ENCODE measurements at places on chromosomes 3 and 15.

DNA sequence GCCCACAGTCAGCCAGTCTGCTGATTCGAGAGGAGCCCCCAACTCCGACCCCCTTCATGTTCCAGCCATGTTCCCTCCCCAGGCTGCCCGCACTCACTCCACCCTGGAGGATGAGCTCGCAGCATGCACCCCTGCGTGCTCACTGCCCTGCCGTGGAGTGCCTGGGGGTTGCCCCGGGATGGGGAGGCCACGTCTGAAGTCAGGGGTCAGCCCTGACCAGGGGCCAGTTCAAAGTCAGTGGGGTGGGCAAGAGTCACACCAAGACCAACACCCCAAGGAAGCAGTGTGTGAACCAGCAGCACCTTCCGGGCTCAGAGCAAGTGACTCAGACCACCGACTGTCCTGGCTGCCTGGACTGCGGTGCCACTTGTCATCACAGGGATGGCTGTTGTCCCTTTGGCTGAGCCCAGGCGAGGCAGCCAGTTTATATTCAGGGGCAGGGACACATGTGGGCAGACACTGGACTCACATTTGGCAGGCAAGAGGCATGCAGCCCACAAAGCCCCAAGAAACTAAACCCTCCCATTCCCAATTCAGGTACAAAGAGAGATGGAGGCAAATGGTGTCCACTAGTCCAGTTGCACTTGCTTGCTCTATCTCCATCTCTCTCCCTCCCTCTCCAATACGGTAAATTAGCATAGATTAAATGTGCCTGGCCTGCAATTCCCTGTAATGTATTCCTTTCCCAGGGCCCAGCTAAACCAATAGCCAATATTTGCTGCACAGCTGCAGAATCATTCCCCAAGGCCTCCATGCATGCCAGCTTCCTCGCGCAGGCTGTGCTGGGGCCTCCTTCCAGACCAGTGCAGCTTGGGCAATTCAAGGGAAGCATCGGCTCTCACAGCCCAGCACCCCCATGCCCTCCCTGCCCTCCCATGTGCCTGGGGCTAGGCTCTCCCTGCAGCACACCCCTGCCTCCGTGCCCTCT is 135.7 kb upstream of the IQSEC1 start:
- DNase-seq = no peak

DNA sequence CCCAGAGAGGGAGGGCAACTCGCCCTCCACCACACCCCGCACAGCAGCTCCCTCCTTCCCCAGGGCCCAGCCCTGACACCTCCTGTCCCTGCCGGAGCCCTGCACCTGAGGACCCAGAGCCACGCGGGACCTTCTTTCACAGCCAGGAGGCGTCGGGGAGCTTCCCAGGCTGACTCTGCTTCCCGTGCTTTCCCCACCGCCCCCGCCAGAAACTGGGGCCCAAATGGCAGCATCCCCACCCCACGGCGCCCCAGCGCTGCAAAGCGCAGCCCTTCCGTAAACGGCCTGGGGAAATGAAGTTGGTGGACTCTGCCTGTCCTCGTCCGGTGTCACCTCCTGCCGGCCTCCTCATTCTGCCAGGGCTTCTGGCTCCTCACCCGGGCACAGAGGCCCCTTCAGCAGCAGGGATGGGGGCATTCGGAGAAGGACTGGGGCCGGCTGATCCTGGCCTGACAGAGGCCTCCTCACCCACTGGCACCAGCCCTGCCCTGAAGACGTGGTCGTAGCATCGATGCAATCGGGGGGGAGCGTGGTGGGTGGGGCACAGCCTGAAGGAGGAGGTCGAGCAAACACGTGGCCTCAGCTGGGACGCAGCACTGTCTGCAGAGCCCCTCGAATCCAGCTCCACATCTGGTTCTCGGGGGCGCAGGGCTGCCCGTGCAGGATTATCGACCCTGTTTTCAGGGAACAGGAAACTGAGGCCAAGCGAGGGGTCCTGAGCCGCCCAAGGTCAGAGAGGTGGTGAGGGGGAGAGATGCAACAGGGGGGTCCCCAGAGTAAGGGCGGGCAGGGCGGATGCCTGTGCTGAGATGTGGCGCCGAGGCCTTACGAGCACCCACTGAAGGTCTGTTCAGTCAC is 235.4 kb downstream of the XXYLT1 start:
- DNase-seq = no peak

- DNase-seq = no peak
Observed at GRCh38 chr15:89072277-89072869, 15.9 kb upstream of the ABHD2 start.

DNA sequence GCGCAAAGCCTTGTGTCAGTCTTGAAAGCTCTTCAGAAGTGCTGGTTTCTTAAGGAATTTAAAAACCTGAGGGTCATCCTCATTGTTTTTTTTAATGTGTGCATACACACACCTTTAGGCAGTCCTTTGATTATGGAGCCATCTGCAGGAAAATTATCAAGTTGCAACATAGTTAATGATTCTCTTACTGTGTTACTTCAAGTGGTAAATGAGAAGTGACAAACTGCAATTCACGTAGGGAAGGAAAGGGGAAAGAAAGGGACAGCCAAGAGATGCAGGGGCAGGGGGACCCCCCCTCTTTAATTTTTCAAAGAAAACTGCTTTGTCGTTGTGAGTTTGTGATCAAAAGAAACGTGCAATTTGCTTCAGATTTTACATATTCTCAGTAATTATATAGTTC is 162.4 kb upstream of the CGNL1 start:
- no peak for DNase-seq

DNA sequence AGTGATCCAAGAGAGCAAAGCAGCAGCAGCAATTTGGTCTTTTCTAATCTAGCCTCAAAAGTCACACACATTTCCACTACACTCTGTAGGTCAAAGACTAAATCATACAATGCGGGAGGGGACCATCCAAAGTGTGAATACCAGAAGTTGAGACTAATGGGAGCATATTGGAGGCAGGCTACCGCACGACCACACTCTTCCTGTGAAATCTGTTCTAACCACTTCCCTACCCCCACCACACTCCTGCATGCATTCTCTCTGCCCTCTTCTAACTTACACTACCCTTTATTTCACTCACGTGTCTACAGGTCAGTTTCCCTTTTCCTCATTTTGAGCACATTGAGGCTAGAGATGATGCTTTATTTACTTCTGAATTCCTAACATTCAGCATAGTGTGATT is 23.7 kb upstream of the PRTG start:
- DNase-seq = no peak

- no peak for DNase-seq
Observed at GRCh38 chr3:195033531-195034091, 237.3 kb downstream of the XXYLT1 start.

DNA sequence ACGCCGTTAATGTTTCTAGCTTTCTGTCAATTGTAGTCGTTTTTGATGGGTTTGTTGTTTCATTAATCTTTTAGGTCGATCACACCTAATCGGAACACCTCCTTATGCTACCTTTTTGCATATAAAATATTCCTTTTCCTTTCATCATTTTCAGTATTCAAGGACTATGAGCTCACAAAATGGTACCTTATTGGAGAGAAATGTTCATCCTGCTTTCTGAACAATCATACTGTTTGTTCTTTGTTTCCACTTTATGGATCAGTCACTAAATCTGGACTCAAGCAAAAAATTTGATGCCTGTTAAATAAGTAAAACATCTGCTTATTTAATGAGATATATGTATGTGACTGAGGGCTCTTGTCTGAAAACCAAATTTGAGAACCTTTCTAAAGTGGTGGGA is 1.1 kb downstream of the KIF15 start:
- DNase-seq = no peak

DNA sequence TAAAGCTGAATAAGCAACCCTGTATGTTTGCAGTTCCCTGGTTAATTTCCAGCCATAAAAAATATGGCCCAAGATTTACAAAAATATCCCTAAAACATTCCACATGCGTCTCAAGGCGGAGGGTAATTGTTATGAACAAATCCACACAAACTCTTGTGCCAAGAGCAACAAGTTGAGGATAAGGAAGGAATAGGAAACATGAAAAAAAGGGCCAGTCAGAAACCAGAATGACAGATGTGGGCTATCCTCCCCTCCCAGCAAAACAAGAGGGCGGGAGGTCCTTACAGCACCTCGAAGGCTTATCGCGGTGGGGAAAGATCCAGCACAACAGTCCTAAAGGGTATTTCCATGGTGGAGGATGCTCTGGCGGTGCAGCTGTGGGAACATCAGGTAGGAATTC is 155.6 kb upstream of the HES1 start:
- no peak for DNase-seq

DNA sequence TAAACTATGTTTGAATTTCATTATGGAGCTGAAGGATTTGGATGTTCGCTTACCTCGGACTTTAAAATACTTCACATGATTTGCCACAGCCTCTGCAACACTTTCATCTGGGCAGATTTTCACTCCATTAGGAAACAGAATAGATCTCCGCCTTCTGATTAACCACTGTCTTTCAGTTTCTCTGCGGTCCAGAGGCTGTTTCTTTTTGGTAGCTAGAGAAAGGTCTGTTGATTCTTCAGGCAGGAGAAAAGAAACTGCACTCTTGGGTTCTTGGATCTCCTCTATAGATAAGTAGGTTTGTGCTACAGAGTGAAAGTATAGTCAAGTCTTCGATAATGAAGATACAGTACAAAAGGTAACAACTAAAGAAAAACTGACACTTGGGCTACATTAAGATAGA is 844 bp downstream of the IMPG2 start:
- DNase-seq = no peak

All from activated naive CD4-positive, alpha-beta T cell (primary cell).